ENCODE measurements at places on chromosomes 5 and 9. TPM values are rescaled to one million over a fixed set of nuclear protein-coding genes. Genes with fewer than 3 reads are reported as not detected.

DNA sequence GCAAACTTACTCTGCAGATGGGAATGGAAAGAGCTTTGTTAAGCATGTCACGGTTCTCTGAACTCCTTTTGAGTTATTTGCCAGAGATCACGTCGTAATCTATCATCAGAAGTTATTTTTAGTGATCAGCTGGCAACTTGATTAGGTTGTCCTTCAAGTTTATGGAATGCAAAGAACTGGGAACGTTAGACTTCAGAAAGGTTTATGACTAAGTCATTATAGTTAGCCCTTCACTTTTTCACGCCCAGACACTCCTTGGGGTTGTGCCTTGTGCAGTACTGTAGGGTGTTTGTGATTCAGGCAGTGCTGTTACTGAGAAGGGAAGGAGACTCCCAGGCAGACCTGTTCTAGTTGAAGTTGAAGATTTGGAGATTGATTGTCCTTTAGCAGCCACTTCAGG, 26.8 kb upstream of the PHF2 start:
- no peaks in the 10 kb centered on the region for H3K27me3 ChIP-seq
- H3K4me3 ChIP-seq, result no peak overlapping the region
- peaks cover 4% of the 10 kb centered on the region for H3K4me1 ChIP-seq
- no peak overlapping the region for H3K27ac ChIP-seq
- peaks cover 11% of the 10 kb centered on the region for H3K36me3 ChIP-seq

- peaks cover 23% of the 10 kb centered on the region for H3K27me3 ChIP-seq
- no peaks in the 10 kb centered on the region for H3K36me3 ChIP-seq
- H3K4me1 ChIP-seq, result no peaks in the 10 kb centered on the region
- no peak overlapping the region for H3K4me3 ChIP-seq
Observed at GRCh38 chr5:73946278-73946677, 320.3 kb downstream of the ARHGEF28 start.

GRCh38 chr9:93709600-93710369, 133.4 kb downstream of the PHF2 start:
- H3K36me3 ChIP-seq, result no peaks in the 10 kb centered on the region
- H3K27ac ChIP-seq, result no peak overlapping the region
- H3K4me1 ChIP-seq, result no peaks in the 10 kb centered on the region
- H3K4me3 ChIP-seq, result no peak overlapping the region

DNA sequence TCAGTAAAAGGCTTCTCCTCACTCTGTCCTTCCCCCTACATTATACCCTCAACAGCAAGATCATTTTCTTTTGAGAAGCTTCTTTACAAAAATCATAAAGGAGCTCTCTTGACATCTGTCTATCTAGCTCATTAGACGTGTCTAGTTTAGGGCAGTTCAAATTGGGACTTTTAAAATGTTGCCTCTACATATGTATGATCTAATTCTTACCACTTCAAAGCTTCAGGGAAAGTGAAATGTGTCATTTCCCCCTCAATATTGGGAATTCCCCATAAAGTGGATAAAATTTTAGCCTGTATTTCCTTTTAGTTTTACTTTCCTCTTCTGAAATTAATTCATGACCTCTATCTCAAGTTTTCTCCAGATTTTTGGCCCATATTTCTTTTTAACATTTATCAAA, 323.7 kb downstream of the ARRDC3 start:
- H3K4me3 ChIP-seq, result no peak overlapping the region
- peaks cover 32% of the 10 kb centered on the region for H3K27me3 ChIP-seq
- no peaks in the 10 kb centered on the region for H3K36me3 ChIP-seq
- DNase-seq, result no peak

DNA sequence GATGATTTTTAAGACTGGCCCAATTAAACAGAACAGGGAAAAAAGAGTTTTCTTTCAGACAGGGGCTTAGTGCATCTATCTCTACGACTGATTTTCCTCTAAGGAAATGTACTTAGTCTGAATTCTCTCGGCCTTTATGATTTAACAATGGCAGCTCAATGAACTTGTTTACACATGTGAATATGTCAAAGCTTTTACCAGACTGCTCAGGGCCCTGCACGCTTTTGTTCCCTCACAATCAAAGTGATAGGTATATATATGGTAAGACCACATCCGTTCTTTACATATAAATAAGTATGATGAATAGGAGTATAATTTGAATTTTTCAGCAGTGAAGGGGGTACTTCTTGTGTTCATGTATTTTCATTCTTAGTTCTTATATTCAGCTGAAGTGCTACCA, 27.6 kb downstream of the LEAP2 start:
- no peaks in the 10 kb centered on the region for H3K27me3 ChIP-seq
- H3K4me1 ChIP-seq, result peaks cover 5% of the 10 kb centered on the region
- no peak overlapping the region for H3K27ac ChIP-seq
- H3K4me3 ChIP-seq, result no peak overlapping the region
- DNase-seq, result no peak

DNA sequence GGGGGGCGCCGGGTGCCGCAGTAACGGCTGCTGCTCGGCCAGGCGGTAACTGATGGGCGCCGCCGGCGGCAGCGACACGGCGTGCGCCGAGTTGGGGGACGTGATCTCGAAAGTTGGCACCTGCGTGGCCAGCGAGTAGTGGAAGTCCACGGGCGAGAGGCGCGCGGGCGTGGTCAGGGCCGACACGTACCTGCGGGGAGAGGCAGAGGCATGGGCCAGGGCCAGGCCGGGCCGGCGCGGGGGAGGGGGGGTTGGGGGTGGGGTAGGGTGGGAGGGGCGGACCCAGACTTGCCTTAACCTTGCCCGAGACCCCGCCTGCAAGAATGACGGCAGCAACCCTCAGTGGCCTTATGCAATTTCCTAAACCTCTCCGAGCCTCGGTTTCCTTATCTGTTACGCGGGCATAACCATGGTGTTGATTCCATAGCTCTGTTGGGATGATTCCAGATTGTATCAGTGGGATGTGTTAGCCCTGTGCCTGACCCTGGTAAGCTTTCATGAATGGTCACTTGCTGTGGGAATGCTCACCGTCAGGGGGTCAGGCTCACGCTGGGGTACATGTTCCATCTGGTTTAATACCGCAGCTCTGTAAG, 53.0 kb downstream of the PSD2 start:
- H3K4me3 ChIP-seq, result peak overlapping the region; percentile 87
- peaks cover 5% of the 10 kb centered on the region for H3K36me3 ChIP-seq
- peaks cover 22% of the 10 kb centered on the region for H3K4me1 ChIP-seq
- H3K27me3 ChIP-seq, result peaks cover 17% of the 10 kb centered on the region
- no peak for DNase-seq

DNA sequence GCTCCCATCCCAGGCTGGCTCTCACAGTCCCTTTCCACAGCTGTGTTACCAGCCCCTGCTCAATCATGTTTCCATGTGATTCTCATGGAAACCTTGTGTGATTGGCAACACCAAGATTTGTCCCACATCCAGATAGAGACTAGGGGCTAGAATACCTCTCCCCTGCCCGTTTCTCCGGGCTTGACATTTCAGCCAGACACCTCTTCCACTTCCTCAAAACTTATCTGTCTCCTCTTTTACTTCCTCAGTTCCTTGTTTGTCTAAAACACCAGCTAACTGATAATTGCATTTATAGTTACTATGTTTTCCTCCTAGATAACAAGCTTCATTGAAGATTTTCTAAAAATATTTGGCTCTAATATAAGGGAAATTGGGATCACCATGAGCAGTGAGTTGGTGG, 16.6 kb upstream of the KCNMB1 start:
- no peak for DNase-seq
- no peak overlapping the region for H3K27ac ChIP-seq
- H3K36me3 ChIP-seq, result no peaks in the 10 kb centered on the region
- H3K27me3 ChIP-seq, result peaks cover 15% of the 10 kb centered on the region
- H3K4me3 ChIP-seq, result no peak overlapping the region

GRCh38 chr9:35636135-35636876, 14.4 kb downstream of the SIT1 start:
- peaks cover 32% of the 10 kb centered on the region for H3K4me1 ChIP-seq
- no peaks in the 10 kb centered on the region for H3K27me3 ChIP-seq
- H3K36me3 ChIP-seq, result peaks cover 6% of the 10 kb centered on the region
- H3K27ac ChIP-seq, result peak overlapping the region; percentile 51
- no peak overlapping the region for H3K4me3 ChIP-seq

DNA sequence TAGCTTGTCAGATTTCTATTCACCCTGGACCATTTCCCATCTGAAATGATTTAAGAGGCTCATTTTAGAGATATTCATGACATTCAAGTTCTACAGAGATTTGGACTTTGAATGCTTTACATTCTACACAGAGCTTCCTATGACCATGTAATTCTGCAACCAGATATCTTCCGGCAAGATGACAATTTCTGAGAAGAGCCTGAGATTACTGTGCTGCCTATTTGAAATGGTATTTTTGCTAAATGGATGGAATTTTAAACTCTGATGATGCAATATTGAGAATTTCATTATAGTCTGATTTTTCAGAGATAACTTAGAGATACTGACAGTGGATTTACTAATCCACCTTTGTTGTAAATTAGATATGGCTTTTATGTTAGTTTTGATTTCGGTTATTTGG, 16.0 kb upstream of the ACOT12 start:
- no peak overlapping the region for H3K4me3 ChIP-seq
- no peak for DNase-seq
- H3K36me3 ChIP-seq, result no peaks in the 10 kb centered on the region
- no peak overlapping the region for H3K27ac ChIP-seq
- H3K4me1 ChIP-seq, result no peaks in the 10 kb centered on the region

- peaks cover 2% of the 10 kb centered on the region for H3K4me1 ChIP-seq
- no peak overlapping the region for H3K27ac ChIP-seq
- H3K4me3 ChIP-seq, result no peak overlapping the region
- H3K27me3 ChIP-seq, result peaks cover 28% of the 10 kb centered on the region
- H3K36me3 ChIP-seq, result no peaks in the 10 kb centered on the region
Observed at GRCh38 chr9:86697213-86697612, 250.1 kb downstream of the GAS1 start.

GRCh38 chr5:67381236-67381880, 184.8 kb upstream of the CD180 start:
- H3K36me3 ChIP-seq, result peaks cover 2% of the 10 kb centered on the region
- H3K27ac ChIP-seq, result no peak overlapping the region
- H3K4me1 ChIP-seq, result peaks cover 4% of the 10 kb centered on the region
- DNase-seq, result no peak
- no peak overlapping the region for H3K4me3 ChIP-seq
- H3K27me3 ChIP-seq, result no peaks in the 10 kb centered on the region

- no peaks in the 10 kb centered on the region for H3K36me3 ChIP-seq
- H3K4me3 ChIP-seq, result no peak overlapping the region
Observed at GRCh38 chr5:42579320-42579719, 156.1 kb downstream of the GHR start.

DNA sequence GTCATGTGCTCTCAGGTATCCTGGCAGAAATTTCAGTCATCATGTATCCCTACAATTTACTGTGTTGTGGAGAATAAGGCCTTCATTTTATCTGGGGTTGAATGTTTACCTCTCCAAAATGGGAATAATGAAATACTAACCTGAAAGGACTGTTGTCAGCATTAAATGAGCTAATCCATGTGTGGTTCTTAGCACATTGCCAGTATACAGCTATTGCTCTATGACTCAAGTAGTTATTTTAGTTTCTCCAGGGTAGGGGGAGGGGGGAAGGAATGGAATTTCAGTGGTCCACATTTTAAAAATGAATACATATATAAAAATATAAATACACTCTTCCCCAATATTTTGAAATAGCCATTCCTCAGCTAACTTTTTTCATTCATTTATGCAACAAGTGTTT, 3.5 kb downstream of the PAM start:
- no peak for DNase-seq
- no peaks in the 10 kb centered on the region for H3K36me3 ChIP-seq
- peak overlapping the region; percentile 96 for H3K27ac ChIP-seq
- no peaks in the 10 kb centered on the region for H3K27me3 ChIP-seq
- H3K4me1 ChIP-seq, result peaks cover 53% of the 10 kb centered on the region

DNA sequence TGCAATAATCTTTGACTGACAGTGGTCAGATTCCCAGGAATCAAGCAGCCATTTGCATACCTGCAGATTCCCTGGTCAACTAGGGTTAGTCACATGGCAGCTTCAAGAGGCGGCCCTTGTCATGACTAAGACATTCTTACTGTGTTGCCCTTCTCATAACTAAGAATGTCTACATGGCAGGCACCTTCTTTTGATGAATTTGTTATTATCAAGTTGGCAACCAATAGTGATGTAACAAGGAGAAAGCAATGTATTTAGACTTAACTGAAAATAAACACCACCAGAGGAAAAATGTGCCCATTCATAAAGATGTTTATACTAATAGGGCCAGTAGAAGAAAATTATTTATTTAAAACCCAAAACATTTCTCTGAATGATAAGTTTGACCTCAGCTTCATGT, 215.6 kb downstream of the TLE1 start:
- H3K27ac ChIP-seq, result no peak overlapping the region
- no peaks in the 10 kb centered on the region for H3K27me3 ChIP-seq
- no peaks in the 10 kb centered on the region for H3K36me3 ChIP-seq
- H3K4me1 ChIP-seq, result no peaks in the 10 kb centered on the region

- H3K27me3 ChIP-seq, result no peaks in the 10 kb centered on the region
- H3K36me3 ChIP-seq, result peaks cover 6% of the 10 kb centered on the region
- DNase-seq, result no peak
- peak overlapping the region; percentile 49 for H3K27ac ChIP-seq
- peaks cover 4% of the 10 kb centered on the region for H3K4me1 ChIP-seq
Observed at GRCh38 chr5:132890817-132891216, 17.3 kb downstream of the LEAP2 start.

- no peak overlapping the region for H3K27ac ChIP-seq
- H3K4me3 ChIP-seq, result no peak overlapping the region
- no peaks in the 10 kb centered on the region for H3K4me1 ChIP-seq
- H3K27me3 ChIP-seq, result peaks cover 5% of the 10 kb centered on the region
- H3K36me3 ChIP-seq, result no peaks in the 10 kb centered on the region
Observed at GRCh38 chr5:39648085-39648847, 223.5 kb upstream of the DAB2 start.

- no peaks in the 10 kb centered on the region for H3K27me3 ChIP-seq
- H3K4me1 ChIP-seq, result peaks cover 8% of the 10 kb centered on the region
- H3K36me3 ChIP-seq, result peaks cover 19% of the 10 kb centered on the region
Observed at GRCh38 chr5:36177715-36178523, 26.0 kb downstream of the SKP2 start.

- no peak overlapping the region for H3K4me3 ChIP-seq
- no peaks in the 10 kb centered on the region for H3K4me1 ChIP-seq
- no peak for DNase-seq
- no peak overlapping the region for H3K27ac ChIP-seq
Observed at GRCh38 chr5:116616876-116617275, 42.3 kb upstream of the SEMA6A start.

The SPAAR gene
- not detected for total RNA-seq

The SHC3 gene
- not detected for total RNA-seq

The SPINK5 gene
- total RNA-seq, result not detected

The IL3 gene
- total RNA-seq, result not detected

The PCA3 gene
- not detected for total RNA-seq

The PWWP2A gene
- 18.0 TPM for total RNA-seq

The CAVIN4 gene
- 0.13 TPM for total RNA-seq

The SOX30 gene
- total RNA-seq, result 0.44 TPM

The SLC4A9 gene
- not detected for total RNA-seq

The PCDHA8 gene
- total RNA-seq, result not detected

Data from T-helper 17 cell (primary cell).